ENCODE measurements at places on chromosomes 7 and 10. TPM values are rescaled to one million over a fixed set of nuclear protein-coding genes. Genes with fewer than 3 reads are reported as not detected.

OR2A1 gene
- total RNA-seq = under 0.01 TPM

PANK1 gene
- total RNA-seq = 17.7 TPM

UPK3B gene
- not detected for total RNA-seq

PLEKHS1 gene
- total RNA-seq = 0.52 TPM

FANK1 gene
- total RNA-seq = not detected

EPHB6 gene
- 1.0 TPM for total RNA-seq

SPDYE2B gene
- total RNA-seq = not detected

EPHA1 gene
- total RNA-seq = 0.52 TPM

TEX47 gene
- total RNA-seq = not detected

NRF1 gene
- 17.2 TPM for total RNA-seq

All from skeletal muscle tissue (tissue), 5 donors.